Mesenchymal stem cell (in vitro differentiated cells and primary cell): ENCODE measurements at places on chromosomes 5 and 9.

DNA sequence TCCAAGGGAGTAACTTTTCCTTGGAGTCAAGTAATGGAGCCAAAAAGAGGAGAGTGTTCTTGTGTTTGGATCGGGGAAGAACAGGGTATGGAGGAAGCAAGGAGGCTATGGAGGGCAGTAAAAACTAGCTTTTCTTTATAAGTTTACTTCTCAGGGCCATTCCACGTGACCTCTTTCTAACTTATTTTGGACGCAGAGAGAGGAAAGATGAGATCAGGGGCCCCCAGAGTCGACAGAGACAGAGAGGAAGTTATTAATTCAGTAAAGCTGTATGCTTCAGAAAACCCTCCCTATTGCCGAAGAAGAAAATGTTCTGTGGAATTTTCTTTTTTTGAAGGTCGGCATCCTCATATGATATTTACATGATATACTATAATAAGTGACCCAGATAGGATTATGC is 233.8 kb upstream of the MPDZ start:
- no peaks in the 10 kb centered on the region for H3K27me3 ChIP-seq
- H3K36me3 ChIP-seq, result no peaks in the 10 kb centered on the region
- no peak overlapping the region for H3K4me3 ChIP-seq
- peaks cover 5% of the 10 kb centered on the region for H3K4me1 ChIP-seq

DNA sequence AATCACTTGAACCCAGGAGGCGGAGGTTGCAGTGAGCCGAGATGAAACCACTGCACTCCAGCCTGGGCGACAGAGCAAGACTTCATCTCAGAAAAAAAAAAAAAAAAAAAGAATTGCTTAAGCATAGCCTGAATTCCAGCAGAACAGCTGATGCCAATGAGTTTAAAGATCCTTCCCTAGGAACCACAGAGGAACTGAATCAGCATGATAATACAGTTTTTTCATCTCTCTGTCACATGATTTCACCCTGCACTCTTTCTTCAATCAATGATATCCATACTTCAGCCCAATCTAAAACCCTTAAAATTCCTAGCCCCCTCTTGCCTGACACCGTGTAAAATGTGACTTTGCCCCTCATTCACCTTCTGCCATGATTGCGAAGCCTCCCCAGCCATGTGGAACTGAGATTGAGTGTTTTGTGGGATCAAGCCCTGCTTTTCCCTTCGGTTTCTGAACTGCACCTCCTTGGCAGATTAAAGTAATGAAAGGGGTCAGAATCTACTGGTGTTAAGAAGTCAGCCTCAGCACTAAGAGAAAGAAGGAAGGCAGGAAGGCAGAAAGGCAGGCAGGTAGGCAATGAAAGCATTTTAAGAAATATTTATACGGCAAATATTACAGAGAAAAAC is 20.9 kb upstream of the DMXL1 start:
- no peak overlapping the region for H3K4me3 ChIP-seq
- H3K27me3 ChIP-seq, result no peaks in the 10 kb centered on the region
- H3K36me3 ChIP-seq, result no peaks in the 10 kb centered on the region
- peak overlapping the region; percentile 38 for H3K27ac ChIP-seq
- peaks cover 2% of the 10 kb centered on the region for H3K4me1 ChIP-seq
- peak; percentile 54 for DNase-seq

DNA sequence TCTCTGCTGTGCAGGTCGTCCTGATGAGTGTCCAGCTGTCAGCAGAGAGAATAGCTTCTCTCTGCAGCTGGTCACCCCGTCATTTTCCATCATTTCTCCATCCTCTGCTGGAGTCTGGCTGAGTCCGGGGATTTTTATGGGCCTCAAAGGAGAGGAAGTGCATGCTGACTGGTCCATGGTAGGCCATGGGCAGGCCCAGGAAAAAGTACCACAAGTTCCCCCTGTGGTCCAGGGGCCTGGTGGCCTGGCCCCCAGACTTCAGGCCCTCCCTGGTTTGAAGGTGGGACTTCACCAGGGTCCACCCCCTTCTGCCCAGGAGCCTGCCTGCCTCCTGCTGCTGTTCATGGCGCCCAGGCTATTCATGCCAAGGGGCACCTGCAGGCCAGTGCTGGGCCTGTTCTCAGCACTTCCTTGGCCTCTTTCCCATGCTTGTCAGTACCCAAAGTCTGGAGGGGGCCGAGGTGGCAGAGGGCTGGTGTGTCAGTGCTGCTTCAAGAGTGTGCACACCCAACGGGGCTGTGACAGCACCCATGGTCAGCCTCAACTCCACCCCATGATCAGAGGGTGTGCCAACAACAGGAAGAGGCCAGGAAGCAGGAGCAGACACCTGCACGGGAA is 7.3 kb upstream of the MTMR12 start:
- H3K36me3 ChIP-seq, result no peaks in the 10 kb centered on the region
- H3K4me3 ChIP-seq, result no peak overlapping the region
- DNase-seq, result no peak
- no peak overlapping the region for H3K27ac ChIP-seq
- peaks cover 1% of the 10 kb centered on the region for H3K4me1 ChIP-seq

- H3K4me3 ChIP-seq, result no peak overlapping the region
- peaks cover 16% of the 10 kb centered on the region for H3K4me1 ChIP-seq
- no peaks in the 10 kb centered on the region for H3K36me3 ChIP-seq
- no peak overlapping the region for H3K27ac ChIP-seq
Measured at GRCh38 chr5:170482511-170482910, 21.3 kb upstream of the KCNIP1 start.

GRCh38 chr5:176626876-176627236 is 3.5 kb downstream of the SNCB start:
- DNase-seq, result no peak
- H3K36me3 ChIP-seq, result no peaks in the 10 kb centered on the region
- H3K4me3 ChIP-seq, result no peak overlapping the region
- H3K4me1 ChIP-seq, result peaks cover 33% of the 10 kb centered on the region
- peaks cover 51% of the 10 kb centered on the region for H3K27me3 ChIP-seq

DNA sequence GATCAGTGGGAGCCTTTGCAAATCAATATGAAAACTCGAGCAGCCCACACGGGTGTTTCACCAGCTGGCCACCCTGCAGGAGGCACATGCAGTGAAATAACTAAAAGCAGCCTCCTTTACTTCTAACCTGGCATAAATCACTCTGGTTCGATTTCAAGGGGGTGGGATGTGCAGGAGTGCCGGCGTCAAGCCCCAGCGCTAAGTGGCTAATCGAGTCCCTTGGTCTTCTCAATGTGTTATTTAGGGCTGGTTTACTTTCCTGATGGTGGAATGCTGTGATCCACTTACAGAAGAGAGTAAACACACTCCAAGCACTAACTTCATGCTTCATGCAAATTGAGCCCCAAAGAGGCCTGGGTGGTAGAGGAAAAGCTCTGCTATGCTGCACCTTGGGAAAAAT is 109.4 kb downstream of the TMEM174 start:
- H3K27ac ChIP-seq, result peak overlapping the region; percentile 64
- H3K4me1 ChIP-seq, result peaks cover 19% of the 10 kb centered on the region
- no peaks in the 10 kb centered on the region for H3K36me3 ChIP-seq
- H3K27me3 ChIP-seq, result no peaks in the 10 kb centered on the region
- H3K4me3 ChIP-seq, result no peak overlapping the region

DNA sequence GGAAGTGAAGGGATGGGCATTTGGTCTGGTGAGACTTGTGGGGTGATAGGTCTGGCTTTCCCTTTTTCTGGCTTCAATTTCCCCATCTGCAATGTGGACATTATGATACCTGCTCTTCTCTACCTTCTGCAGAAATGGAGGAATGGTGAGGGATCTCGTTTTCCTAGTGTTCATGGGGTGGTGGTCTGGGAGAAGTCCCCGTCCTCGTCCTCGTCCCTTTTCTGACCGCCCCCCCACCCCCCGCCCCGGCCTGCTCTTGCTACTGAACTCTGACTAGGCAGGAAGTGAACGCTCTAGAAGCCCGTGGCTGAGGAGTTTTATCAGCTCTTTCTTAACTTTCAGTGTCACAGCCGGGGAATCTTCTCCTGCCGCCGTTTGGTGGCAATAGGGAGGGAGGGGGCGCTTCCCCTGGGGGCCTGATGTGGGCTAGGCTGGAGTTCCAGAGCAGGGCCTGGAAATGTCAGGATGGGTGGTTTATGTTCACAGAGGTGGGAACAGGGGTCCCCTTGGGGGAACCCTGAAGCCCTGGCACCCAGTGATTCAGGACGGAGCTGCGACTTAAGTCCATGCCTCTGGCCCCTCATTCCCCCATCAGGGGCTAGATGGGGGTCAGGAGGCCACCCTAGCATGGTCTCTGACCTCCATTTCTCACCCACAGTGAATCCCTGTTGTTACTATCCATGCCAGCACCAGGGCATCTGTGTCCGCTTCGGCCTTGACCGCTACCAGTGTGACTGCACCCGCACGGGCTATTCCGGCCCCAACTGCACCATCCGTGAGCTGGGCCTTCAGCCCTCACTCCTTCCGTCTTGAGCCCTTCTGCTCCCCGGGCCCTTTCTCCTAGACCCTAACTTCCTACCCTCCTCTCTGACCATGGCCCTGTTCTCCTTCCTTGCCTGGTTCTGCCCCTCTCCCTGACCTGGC is 6.7 kb downstream of the PTGS1 start:
- H3K27ac ChIP-seq, result no peak overlapping the region
- no peaks in the 10 kb centered on the region for H3K27me3 ChIP-seq
- H3K36me3 ChIP-seq, result no peaks in the 10 kb centered on the region
- DNase-seq, result no peak

DNA sequence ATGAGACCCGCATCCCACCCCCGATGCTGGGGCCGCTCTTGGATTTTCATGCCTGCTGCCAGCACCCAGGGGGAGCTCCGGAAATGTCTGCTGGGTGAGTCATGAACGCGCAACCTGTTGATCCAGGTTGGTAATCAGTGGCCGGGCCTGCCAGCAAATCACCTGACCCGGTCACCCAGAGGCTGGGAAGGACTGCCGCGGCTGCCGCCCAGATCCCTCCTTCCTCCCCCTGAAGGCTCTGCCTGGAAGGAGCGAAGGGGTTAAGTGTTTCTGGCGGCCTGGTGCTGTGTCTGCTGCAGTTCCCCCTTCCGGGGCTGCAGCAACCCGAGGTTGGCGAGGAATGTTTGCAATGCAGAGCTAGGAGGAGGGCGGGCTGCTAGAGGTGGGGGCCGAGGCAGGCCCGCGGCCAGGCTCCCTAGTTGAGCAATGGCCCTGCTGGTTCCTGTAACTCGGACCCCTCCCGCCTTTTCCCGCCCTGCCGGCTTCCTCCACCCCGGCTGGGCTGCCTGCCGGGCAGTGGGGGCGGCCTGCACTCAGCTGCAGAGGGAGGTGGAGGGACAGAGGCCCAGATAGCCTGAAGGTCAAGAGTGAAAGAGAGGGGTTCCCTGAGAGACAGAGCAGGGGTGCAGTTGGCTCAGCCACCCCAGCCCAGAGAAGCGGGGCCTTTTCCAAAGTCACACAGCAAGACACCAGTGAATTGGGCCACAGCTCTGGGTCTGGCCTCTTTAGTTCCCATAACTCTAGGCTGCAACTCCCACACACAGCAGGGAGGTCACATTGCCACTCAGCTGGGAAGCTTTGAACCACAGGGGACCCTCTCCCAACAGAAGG is 156.3 kb upstream of the IER5L start:
- no peak overlapping the region for H3K4me3 ChIP-seq
- peaks cover 52% of the 10 kb centered on the region for H3K4me1 ChIP-seq
- H3K27ac ChIP-seq, result peak overlapping the region; percentile 83
- DNase-seq, result peak; percentile 96
- no peaks in the 10 kb centered on the region for H3K36me3 ChIP-seq

DNA sequence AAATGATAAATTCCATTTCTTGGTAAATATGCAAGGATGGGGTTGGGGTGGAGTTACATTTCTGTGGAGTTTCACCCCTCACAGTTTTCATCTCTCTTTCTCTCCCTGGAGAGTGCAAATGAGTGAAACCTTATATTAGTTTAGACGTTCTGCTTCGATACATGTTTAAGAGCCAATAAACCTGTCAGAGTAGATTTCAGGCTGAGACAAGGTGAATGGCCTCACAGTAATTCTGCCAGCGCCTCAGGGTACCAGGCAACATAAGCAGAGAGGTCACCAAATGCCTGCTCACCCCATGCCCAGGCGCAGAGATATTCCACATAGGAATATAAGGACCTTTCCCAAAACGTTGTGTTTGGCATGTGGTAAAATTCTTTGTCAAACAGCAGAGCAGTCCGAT is 154.9 kb upstream of the VLDLR start:
- no peak overlapping the region for H3K27ac ChIP-seq
- H3K36me3 ChIP-seq, result no peaks in the 10 kb centered on the region
- H3K4me3 ChIP-seq, result no peak overlapping the region
- no peak for DNase-seq

- no peak for DNase-seq
- no peak overlapping the region for H3K27ac ChIP-seq
- no peak overlapping the region for H3K4me3 ChIP-seq
- no peaks in the 10 kb centered on the region for H3K27me3 ChIP-seq
- H3K36me3 ChIP-seq, result no peaks in the 10 kb centered on the region
Measured at GRCh38 chr5:111950660-111951059, 193.7 kb upstream of the NREP start.

- no peaks in the 10 kb centered on the region for H3K36me3 ChIP-seq
- H3K27ac ChIP-seq, result no peak overlapping the region
Measured at GRCh38 chr5:154647761-154648145, 107.4 kb upstream of the LARP1 start.

DNA sequence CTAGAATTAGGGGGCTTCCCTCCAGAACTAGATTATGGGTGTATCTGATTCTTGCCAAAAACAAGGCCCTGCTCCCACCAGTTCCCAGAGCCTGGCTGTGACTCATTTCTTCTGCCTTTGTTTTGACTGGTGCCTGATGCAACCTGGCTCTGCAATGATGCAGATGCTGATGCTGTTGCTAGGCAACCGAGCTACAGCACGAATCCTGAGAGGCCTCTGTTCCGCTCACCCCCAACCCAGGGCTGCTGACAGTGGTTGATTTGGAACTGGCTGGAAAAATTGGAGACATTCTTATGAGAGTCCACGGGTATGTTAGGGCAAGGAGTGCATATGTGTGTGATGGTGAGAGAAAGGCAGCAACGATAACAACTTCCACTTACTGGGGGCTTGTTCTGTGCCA is 100.3 kb downstream of the NSG2 start:
- no peaks in the 10 kb centered on the region for H3K4me1 ChIP-seq
- no peak overlapping the region for H3K27ac ChIP-seq
- H3K36me3 ChIP-seq, result no peaks in the 10 kb centered on the region
